Motor neuron (in vitro differentiated cells): ENCODE measurements at places on chromosomes 2 and 18.
A peak's percentile ranks its signal among the peaks of the same experiment; 100 is the strongest.

GRCh38 chr2:225100856-225101294 lies 58.6 kb upstream of the DOCK10 start:
- ATAC-seq, result peak; percentile 33

DNA sequence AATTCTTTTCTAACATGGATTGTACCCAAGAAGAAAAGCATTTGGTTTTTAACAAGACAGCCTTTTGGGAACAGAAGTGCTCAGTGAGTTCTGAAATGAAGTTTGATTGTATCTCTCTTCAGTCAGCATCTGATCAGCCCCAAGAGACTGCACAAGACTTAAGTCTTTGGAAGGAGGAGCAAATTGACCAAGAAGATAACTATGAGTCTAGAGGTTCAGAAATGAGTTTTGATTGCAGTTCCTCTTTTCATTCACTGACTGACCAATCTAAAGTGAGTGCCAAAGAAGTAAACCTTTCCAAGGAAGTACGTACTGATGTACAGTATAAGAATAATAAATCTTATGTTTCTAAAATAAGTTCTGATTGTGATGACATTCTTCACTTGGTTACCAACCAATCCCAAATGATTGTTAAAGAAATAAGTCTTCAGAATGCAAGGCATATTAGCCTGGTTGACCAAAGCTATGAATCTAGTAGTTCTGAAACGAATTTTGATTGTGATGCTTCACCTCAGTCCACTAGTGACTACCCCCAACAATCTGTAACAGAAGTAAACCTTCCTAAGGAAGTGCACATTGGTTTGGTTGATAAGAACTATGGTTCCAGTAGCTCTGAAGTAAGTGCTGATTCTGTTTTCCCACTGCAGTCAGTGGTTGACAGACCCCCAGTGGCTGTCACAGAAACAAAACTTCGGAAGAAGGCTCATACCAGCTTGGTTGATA lies 31.2 kb downstream of the ZDBF2 start:
- no peak for ATAC-seq

- no peak for ATAC-seq
Observed at GRCh38 chr2:96325884-96326255, 753 bp downstream of the ITPRIPL1 start.

- ATAC-seq, result no peak
Observed at GRCh38 chr2:184633726-184634125, 35.4 kb downstream of the ZNF804A start.

DNA sequence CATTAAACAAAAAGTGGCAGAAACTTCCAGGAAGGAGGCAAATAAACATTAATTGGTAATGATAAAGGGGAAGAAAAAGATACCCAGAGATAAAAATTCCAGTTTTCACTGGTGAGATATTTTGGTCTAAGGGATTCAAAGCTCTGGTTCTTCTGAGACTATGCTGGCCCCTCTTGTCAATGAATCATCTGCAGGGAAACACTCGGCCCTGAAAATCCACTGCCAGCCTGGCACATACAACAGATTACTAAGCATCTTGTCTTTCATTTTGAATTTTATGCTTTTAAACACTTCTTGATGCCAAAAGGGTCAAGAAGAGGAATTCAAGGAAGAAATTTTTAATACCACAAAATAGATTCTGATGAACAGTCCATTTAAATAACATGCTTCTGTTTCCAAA lies 1603.8 kb upstream of the ZEB2 start:
- ATAC-seq, result no peak

GRCh38 chr2:33511141-33511540 lies 34.7 kb downstream of the RASGRP3 start:
- no peak for ATAC-seq

DNA sequence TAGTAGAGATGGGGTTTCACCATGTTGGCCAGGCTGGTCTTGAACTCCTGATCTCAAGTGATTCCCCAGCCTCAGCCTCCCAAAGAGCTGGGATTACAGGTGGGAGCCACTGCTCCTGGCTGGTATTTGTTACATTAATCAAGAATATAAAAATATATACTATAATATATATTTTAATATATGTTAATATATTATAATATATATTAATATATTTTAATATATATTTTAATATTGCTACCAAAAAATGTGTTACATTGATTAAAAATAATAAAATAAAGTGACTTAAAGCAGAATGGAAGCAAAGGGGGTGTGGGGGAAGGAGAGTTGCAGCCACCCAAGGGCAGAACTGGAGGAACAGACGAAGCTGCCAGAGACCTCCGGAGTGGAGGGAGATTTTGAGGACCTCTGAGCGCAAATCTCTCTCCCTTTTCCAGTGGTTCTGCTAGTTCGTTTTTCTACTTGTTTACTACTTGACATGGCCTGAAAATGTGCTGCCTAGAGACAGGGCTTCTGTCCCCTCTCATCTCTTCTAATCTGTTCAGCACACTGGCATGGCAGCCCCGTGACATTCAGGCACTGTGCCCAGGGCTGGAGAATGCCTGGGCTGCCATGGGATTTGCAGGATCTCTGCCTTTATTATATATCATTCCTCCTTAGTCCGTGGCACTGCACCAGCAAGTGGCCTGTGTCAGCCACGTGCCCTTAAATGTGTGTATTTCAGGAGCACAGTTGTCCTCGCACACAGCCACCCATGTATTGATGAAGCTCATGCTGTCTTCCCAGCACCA lies 47.9 kb upstream of the RAB12 start:
- ATAC-seq, result peak; percentile 86

DNA sequence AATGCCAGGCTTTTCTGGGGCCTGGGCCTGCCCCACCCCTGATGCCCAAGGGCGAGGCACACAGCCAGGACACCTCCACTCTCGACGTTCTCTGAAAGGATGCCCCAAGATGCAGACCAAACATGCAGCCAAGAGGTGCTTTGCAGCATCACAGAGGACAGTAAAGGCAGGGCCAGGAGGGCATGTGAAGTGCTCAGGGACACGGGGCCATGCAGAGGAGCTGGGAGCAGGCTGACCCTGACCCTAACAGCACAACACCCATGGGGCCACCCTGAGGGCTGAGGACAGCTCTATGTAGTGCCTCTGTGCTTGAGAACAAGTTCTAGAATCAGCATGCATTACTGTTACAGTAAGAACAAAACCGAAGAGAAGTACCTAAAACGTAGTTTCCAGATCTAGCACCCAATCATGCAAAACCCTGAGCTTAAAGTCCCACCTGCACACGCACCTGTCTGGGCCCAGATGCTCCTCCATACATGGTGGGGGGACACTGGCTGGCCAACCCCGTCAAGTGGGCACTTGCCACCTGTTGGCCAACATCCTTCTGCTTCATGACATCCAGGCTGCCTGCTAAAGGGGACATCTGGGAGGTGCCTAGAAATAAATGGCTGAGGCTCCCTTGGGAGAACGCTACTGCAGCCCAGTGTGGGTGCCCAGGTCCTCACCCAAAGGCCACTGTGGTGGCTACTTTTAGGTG lies 15.4 kb downstream of the HS6ST1 start:
- ATAC-seq, result no peak

- no peak for ATAC-seq
Observed at GRCh38 chr18:26422472-26423162, 125.7 kb downstream of the KCTD1 start.

DNA sequence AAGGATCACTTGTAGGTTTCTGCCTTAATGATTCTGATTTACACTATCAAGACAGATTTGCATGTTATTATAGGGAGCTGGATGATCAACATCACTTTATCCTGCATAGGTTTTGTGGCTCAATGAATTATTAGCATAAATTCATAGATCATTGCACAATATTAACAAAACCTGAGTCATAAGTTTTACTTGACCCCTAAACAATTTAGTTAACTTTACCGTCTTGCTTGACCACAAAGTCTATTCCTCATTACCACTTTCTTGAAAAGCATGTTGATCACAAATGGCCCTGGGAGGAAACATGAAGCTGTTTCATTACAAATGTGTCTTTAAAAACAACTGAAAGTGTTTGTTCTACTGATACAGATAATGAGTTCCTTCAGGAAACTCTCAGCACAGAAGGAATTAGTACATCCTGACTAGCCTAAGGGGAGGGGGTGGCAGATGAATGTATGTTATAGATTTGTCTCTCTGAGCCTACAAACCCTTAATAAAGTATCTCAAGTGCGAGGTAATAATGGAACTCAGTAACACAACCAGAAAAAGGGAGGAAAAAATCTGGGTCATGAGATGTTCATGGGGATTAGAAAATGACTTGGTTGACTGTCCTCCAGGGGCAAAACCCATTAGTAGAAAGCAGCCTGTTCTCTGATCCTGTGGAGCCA lies 303.4 kb downstream of the PIK3C3 start:
- no peak for ATAC-seq

DNA sequence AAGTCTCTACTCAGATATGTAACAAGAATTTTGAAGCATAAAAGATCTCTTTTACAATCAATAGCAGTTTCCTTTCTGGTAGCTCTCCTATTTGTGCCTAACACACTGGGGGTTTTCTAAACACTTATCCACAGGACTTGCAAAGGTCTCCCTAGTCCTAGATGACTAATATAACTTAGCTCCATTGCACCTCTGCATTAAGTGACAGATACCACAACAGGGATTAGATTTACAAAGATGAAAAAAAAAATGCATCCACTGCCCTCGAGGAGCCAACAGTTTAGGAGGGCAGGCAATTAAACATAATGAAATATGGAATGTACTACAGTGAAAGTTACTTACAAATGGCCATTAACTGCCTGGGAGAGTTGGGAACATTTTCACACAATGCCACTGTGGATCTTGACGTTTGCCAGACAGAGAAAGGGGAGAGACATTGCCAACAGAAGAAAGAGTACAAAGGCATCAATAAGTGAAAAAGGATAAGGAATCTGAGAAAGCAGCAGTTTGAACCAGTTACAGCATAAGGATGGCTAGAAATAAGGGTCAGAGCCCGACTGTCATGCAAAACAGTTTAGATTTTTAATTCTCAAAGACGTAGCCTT lies 14.3 kb downstream of the PPP3R1 start:
- ATAC-seq, result peak; percentile 43

- ATAC-seq, result no peak
Observed at GRCh38 chr18:76205906-76206305, 289.1 kb downstream of the ZNF516 start.
